ENCODE measurements at places on chromosomes 2 and 18. TPM values are rescaled to one million over a fixed set of nuclear protein-coding genes. Genes with fewer than 3 reads are reported as not detected.

MTLN gene
- 91.3 TPM for total RNA-seq

ALPP gene
- total RNA-seq, result not detected

DSG4 gene
- total RNA-seq, result not detected

CCDC178 gene
- not detected for total RNA-seq

XDH gene
- total RNA-seq, result not detected

C2orf72 gene
- 0.14 TPM for total RNA-seq

ITGA4 gene
- total RNA-seq, result 40.3 TPM

DNA sequence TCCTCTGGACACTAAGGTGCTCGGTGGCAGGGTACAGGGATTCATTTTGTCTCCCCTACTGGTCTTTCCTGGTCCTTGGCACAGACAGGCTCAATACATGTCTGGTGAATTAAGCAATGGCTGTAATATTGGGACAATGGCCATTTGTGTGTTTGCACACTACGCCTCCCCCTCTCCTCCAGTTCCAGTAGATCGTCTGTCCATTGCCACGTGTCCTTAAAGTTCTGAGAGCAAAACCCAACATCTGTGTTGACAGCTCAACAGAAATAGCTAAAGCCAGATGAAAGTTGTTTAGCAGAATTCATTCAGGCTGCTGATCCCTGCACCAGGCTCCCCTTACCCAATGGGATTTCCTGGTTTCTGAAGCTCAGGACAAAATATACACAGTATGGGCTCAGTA lies 9.0 kb upstream of the FABP1 start:
- H3K4me1 ChIP-seq, result no peaks in the 10 kb centered on the region
- H3K27me3 ChIP-seq, result no peaks in the 10 kb centered on the region
- no peak overlapping the region for H3K27ac ChIP-seq
- no peak for DNase-seq
- no peaks in the 10 kb centered on the region for H3K36me3 ChIP-seq
- no peak overlapping the region for H3K4me3 ChIP-seq

DNA sequence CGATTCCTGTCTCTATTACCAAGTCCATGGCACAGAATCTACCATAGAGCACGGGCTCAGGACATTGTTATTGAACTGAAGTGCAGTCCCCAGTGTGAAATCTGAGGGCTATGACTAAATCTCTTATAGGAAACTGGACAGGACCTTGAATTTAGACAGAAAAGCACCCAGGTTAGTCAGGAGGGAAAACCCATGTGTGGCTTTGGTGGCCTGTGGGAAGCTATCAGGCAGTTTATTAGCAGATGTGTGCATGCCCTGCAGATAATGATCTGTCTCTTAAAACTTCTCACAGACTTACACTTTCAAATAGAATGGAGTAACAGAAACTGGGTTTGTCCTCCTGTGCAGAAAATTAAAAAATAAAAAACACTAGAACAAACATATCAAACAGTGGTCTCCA lies 610.0 kb upstream of the RAB6C start:
- no peak for DNase-seq
- H3K36me3 ChIP-seq, result no peaks in the 10 kb centered on the region
- no peak overlapping the region for H3K4me3 ChIP-seq
- H3K4me1 ChIP-seq, result no peaks in the 10 kb centered on the region

GRCh38 chr18:75209951-75210258 lies 692 bp upstream of the TSHZ1 start:
- peaks cover 33% of the 10 kb centered on the region for H3K4me1 ChIP-seq
- peak overlapping the region; percentile 98 for H3K4me3 ChIP-seq
- H3K27ac ChIP-seq, result peak overlapping the region; percentile 96
- H3K27me3 ChIP-seq, result no peaks in the 10 kb centered on the region
- H3K36me3 ChIP-seq, result no peaks in the 10 kb centered on the region

DNA sequence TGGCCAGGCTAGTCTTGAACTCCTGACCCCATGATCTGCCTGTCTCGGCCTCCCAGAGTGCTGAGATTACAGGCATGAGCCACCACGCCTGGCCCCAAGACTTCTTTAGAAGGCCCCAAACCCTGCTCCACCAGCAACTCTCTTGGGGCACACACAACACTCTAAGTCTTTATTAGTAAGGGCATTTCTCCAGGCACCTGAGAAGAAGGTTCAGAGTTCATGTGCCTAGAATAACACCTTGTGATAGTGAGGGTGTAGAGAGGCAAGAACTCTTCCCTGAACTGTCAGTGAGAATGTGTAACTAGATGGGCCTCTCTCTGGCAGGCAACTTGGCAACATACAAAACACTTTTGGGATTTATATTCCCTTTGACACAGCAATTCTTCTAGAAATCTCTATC lies 43.8 kb downstream of the SH2D6 start:
- no peaks in the 10 kb centered on the region for H3K36me3 ChIP-seq
- no peak overlapping the region for H3K4me3 ChIP-seq
- DNase-seq, result no peak
- H3K27me3 ChIP-seq, result no peaks in the 10 kb centered on the region

DNA sequence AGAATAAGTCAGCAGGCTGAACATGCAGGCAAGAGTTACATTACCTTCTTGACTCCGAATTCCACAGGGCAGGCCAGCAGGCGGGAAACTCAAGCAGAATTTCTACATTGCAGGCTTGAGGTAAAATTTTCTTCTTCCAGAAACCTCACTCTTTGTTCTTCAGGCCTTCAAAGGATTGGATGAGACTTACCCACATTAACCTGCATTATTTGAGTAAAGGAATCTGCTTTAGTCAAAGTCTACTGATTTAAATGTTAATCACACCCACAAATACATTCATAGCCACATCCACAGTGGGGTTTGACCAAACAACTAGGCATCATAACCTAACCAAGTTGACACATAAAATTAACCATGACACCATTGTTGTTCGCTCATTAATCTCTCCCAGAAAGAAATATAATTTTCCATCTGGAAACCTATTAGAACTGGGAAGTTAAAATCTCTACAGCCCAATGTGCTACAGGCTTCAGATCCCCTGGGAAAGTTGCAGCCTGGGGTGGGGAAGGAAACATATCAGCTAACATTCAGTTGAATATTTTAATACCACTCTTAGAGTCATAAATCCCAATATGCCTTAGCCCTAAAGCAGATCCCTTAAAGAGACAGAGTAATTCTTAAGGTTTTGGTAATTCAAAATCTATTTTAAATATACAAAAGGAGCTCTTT lies 468.2 kb upstream of the TNP1 start:
- no peak overlapping the region for H3K4me3 ChIP-seq
- no peaks in the 10 kb centered on the region for H3K36me3 ChIP-seq
- DNase-seq, result no peak

DNA sequence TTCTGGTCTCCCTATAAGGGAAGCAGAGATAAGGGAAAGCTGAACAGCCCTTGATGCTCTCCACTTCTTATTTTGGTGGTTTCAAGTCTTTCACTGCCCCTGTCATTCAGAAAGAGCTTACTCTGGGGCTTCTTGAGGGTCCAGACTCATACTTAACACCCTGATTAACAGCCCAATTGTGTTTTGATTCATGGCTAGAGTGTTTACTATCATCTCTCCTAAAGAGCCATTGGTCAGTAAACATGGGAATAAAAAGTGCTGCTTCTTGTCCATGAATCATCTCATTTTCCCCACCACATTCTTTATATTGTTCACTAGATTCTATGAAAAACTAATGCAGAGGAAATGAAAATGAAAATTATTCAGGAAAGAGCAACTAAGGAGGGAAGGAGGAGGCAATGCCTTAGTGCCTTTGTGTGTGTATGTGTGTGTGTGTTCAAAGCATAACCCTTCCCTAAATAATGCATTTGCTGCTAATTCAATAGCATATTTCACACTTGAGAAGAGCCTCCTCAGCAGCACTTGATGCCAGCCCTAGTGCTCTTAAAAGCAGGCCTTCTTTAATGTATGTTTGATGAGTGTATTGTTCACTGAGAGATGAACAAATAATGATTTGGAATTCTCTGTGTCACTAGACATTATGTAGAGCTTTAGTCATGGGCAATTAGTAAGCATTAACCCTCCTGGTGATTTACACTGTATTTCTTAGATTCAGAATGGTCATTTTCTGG lies 63.5 kb downstream of the DCC start:
- no peak for DNase-seq
- no peak overlapping the region for H3K4me3 ChIP-seq
- H3K4me1 ChIP-seq, result peaks cover 16% of the 10 kb centered on the region
- no peaks in the 10 kb centered on the region for H3K27me3 ChIP-seq

DNA sequence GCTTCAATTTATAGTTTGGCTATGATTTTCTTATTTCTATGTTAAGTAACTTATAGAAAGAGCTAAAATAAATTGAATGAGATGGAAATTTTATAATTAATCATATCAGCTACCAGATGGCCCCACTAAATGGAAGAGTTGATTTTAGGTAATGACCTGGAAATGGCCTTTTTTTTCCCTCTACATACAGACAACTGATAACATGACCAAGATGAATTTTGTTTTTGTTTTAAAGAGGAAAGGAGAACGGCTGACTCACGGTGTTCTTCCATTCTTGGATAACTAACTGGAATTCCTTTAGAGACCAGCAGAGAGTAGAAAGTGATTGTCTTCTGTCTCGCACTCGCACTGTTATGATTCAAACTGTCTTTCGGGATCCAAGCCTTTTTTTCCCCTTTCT lies 91.0 kb downstream of the TMEM185B start:
- no peak overlapping the region for H3K27ac ChIP-seq
- H3K4me1 ChIP-seq, result no peaks in the 10 kb centered on the region
- DNase-seq, result no peak
- no peaks in the 10 kb centered on the region for H3K36me3 ChIP-seq
- H3K27me3 ChIP-seq, result no peaks in the 10 kb centered on the region
- no peak overlapping the region for H3K4me3 ChIP-seq

- DNase-seq, result peak; percentile 39
- H3K4me3 ChIP-seq, result no peak overlapping the region
- no peaks in the 10 kb centered on the region for H3K27me3 ChIP-seq
- peak overlapping the region; percentile 82 for H3K27ac ChIP-seq
Measured at GRCh38 chr2:189350540-189351209, 90.6 kb upstream of the WDR75 start.

DNA sequence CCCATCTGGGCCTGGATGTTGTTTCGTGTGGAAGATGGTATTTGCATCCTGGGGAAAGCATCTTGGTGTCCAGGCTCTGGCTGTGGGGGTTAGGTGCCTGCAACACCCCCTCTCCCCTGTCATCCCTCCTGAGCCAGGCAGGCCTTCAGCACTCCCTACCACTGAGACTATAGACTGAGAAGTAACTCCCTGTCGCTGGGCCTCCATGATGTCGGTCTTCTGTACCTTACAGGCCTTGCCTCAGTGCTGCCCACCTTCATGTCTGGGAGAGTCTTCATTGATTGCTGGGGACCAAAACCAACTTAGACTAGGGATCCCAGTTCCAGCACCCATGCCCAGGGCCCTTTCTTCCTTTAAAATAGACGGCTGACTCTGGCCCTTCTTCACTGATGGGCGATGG lies 33.1 kb upstream of the DNMT3A start:
- H3K36me3 ChIP-seq, result no peaks in the 10 kb centered on the region
- H3K27me3 ChIP-seq, result no peaks in the 10 kb centered on the region
- DNase-seq, result no peak
- no peak overlapping the region for H3K27ac ChIP-seq
- no peak overlapping the region for H3K4me3 ChIP-seq

DNA sequence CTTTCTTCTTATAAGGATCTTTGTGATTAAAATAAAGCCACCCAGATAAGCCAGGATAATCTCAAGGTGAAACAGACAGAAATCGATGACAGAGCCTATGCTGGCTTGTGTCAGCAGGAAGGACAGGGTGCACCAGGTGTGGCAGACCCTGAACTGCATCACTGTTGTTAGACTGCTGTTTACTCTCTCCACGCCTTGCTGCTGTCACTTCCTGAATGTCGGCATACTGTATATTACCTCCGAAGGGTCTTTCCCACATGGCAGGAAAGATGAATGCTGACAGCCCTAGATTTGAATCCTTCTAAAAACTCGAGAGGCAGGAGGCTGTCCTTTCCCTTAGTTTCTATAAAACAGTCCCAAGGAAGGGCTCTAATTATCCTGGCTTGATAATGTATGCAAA lies 18.9 kb upstream of the TMEM163 start:
- DNase-seq, result no peak
- no peak overlapping the region for H3K4me3 ChIP-seq
- H3K4me1 ChIP-seq, result no peaks in the 10 kb centered on the region
- H3K27me3 ChIP-seq, result no peaks in the 10 kb centered on the region
- no peaks in the 10 kb centered on the region for H3K36me3 ChIP-seq

DNA sequence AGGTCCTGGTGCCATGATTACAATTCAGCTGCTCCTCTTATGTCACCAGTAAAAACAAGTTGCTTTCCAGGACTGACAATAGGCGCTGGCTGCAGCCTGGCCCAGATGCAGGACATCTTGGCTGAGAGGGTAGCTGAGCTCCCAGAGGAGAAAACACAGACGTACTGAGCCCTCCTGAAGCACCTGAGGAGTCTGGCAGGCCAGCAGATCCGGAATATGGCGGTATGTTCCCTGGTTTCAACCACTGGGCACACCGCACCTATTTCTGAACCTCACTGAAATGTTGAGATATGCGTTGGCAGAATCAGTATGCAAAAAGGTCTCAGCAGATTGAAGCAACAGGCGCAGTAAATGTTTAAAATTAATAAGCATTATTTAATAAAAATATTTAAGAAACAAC lies 73.1 kb upstream of the BZW1 start:
- no peak for DNase-seq
- no peaks in the 10 kb centered on the region for H3K36me3 ChIP-seq
- no peak overlapping the region for H3K4me3 ChIP-seq

DNA sequence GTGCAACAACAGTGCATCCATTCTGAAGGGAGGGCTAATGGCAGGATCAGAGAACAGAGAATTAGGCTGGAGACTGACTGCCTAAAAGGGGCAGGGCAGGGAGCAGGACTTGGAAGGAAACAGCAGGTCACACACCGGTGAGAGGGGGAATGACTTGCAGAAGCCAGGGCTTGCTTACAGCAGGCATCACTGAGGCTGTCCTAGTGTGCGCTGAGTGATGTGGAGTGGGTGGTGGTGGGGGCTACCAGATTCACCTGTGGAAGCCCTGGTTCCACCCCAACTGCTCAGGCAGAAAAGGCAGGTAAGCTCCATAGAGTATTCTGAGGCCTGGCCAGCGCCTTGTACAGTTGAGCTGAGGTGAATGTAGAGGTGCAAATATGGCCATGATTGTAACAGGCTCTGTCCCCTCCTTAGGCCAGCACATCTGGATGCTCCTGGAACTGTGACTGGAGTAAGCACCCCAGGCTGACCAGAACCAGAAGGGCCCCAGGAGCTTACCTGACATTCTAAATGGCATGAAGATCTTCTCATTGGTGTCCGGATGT lies 49.4 kb downstream of the SFXN5 start:
- no peaks in the 10 kb centered on the region for H3K36me3 ChIP-seq
- no peak overlapping the region for H3K4me3 ChIP-seq
- no peak for DNase-seq

DNA sequence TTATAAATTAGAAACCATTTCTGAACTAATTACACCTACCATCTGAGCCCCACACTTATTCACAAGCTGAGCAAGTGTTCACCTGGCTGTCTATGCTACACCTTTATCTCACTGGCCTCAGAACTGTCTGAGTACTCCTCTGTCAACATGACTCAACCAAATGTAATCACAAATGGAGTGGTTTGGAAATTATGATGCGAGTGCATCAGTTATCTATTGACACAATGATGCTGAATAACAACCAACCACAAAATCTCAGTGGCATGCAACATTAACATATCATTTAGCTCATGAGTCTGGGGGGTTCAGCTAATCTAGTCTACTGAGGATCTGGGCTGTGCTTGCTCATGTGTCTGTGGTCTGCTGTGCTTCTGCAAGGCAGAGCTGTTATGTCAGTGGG lies 184.2 kb upstream of the NXPH2 start:
- no peak overlapping the region for H3K4me3 ChIP-seq
- H3K36me3 ChIP-seq, result no peaks in the 10 kb centered on the region
- DNase-seq, result no peak
- H3K4me1 ChIP-seq, result no peaks in the 10 kb centered on the region

GRCh38 chr2:120511536-120511935 lies 165.6 kb downstream of the INHBB start:
- no peak overlapping the region for H3K4me3 ChIP-seq
- H3K36me3 ChIP-seq, result no peaks in the 10 kb centered on the region
- no peaks in the 10 kb centered on the region for H3K27me3 ChIP-seq
